ENCODE measurements at places on chromosomes 12 and 14. TPM values are rescaled to one million over a fixed set of nuclear protein-coding genes. Genes with fewer than 3 reads are reported as not detected.

DNA sequence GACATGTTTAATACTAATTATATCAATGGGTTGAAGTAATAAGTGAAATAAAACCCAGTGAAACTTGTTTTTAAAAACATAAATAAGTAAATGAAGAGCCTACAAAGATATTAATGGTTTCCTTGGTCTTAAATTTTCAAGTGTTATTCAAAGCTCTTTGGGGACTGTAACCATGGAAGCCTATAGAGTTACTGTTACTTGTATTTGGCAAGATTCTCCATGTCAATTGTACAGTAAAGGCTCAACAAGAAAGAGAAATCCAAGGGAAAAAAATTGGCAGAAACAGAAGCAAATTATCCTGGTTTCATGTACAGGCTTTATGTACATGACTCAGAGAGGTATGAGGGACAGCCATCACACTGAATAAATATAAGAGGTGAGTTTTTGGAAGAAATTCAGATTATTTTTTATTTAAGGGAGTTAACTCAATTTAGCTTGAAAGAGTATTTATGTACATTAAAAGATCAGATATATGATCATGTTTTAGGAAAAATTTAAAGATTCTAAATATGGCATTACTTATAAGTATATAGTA, 151.1 kb upstream of the HMGA2 start:
- H3K27ac ChIP-seq: no peak overlapping the region
- no peak for ATAC-seq
- no peaks in the 10 kb centered on the region for H3K27me3 ChIP-seq
- H3K4me1 ChIP-seq: no peaks in the 10 kb centered on the region
- H3K36me3 ChIP-seq: no peaks in the 10 kb centered on the region

C12orf50 gene
- total RNA-seq: not detected

HIF1A gene
- total RNA-seq: 108 TPM

DNA sequence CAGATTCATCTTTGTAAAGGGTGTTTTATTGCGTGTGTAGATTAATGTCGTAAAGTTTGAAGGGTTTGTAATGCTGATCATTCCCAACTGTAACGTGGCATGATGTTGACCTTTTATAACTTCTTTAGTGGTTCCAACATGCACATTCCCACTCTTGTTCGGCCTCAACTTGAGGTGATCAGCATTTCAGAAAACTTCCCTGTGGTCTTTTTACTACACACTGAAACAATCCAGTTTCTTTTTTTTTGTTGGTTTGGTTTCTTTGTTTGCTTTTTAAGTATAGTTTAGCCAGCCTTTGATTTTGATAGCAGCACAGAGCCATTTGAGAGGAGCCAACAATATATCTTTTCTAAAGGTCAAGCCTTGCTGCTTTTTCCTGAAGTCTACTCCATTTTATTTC, 22.8 kb downstream of the UTP20 start:
- no peaks in the 10 kb centered on the region for H3K4me1 ChIP-seq
- no peak for ATAC-seq
- H3K27ac ChIP-seq: no peak overlapping the region
- peaks cover 99% of the 10 kb centered on the region for H3K36me3 ChIP-seq

GRCh38 chr14:98951031-98951430, 321.0 kb downstream of the BCL11B start:
- H3K4me1 ChIP-seq: no peaks in the 10 kb centered on the region
- H3K4me3 ChIP-seq: no peak overlapping the region
- no peaks in the 10 kb centered on the region for H3K36me3 ChIP-seq
- no peak for ATAC-seq

- H3K4me1 ChIP-seq: peaks cover 5% of the 10 kb centered on the region
- no peak overlapping the region for H3K27ac ChIP-seq
- no peaks in the 10 kb centered on the region for H3K27me3 ChIP-seq
- no peak for ATAC-seq
These were observed 170.7 kb upstream of the KITLG start for GRCh38 chr12:88750867-88751543.

- no peaks in the 10 kb centered on the region for H3K36me3 ChIP-seq
- H3K27ac ChIP-seq: no peak overlapping the region
- no peaks in the 10 kb centered on the region for H3K4me1 ChIP-seq
These were observed 84.5 kb downstream of the GPR65 start for GRCh38 chr14:88089445-88089844.

- peak overlapping the region; percentile 34 for H3K27ac ChIP-seq
- H3K27me3 ChIP-seq: peaks cover 28% of the 10 kb centered on the region
- H3K4me1 ChIP-seq: no peaks in the 10 kb centered on the region
- no peak for ATAC-seq
- H3K4me3 ChIP-seq: no peak overlapping the region
- no peaks in the 10 kb centered on the region for H3K36me3 ChIP-seq
These were observed 344 bp downstream of the LPAR5 start for GRCh38 chr12:6635375-6635855.

- H3K27me3 ChIP-seq: no peaks in the 10 kb centered on the region
- H3K4me1 ChIP-seq: no peaks in the 10 kb centered on the region
- H3K36me3 ChIP-seq: no peaks in the 10 kb centered on the region
- no peak for ATAC-seq
- no peak overlapping the region for H3K27ac ChIP-seq
These were observed 25.5 kb upstream of the NPFF start for GRCh38 chr12:53532524-53533445.

DNA sequence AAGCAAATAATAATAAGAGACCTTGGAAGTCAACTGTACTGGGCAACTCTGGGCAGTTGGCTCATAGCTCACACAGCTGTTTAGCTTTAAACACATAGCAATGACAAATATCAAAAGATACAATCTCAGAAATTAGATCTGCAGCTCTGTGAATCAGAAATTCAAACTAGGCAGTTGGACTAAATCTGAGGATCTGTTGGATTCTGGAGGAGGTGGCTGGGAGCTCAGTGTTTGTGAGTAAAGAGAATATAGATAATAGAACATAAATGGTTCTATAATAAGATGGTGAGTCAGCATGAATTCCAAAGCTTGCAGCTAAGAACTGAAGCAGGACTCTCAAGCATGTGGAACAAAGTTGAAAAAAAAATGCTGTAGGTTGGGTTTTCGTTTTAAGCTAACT, 1949.4 kb upstream of the SEL1L start:
- no peaks in the 10 kb centered on the region for H3K27me3 ChIP-seq
- no peak overlapping the region for H3K27ac ChIP-seq
- no peaks in the 10 kb centered on the region for H3K4me1 ChIP-seq
- H3K4me3 ChIP-seq: no peak overlapping the region

INF2 gene
- total RNA-seq: 56.8 TPM

- H3K4me3 ChIP-seq: peak overlapping the region; percentile 51
- no peaks in the 10 kb centered on the region for H3K36me3 ChIP-seq
- no peak for ATAC-seq
- peaks cover 62% of the 10 kb centered on the region for H3K4me1 ChIP-seq
- H3K27me3 ChIP-seq: peaks cover 15% of the 10 kb centered on the region
- peak overlapping the region; percentile 7 for H3K27ac ChIP-seq
These were observed 375 bp downstream of the AJUBA start for GRCh38 chr14:22981876-22982476.

DNA sequence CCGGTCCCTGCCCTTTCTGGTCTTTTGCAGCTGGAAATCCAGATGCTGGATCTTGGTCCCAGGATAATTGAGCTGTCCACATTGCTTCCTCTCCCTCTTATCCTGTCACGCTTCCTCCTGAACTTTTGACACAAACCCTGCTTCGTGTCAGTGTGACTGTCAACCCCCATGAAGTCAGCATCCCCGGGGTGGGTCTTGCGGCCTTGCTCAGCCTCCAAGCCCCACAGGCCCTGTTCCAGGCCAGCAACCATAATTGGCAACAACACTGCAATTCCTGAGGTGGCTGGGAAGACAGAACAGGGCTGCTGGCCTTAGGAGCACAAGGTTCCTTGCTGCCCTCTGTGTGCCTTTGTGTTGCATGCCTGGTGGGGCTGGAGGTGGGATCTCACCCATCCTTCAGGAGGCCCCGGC, 74.9 kb downstream of the NTF3 start:
- ATAC-seq: no peak
- peaks cover 15% of the 10 kb centered on the region for H3K27me3 ChIP-seq
- no peak overlapping the region for H3K4me3 ChIP-seq
- H3K27ac ChIP-seq: no peak overlapping the region

DNA sequence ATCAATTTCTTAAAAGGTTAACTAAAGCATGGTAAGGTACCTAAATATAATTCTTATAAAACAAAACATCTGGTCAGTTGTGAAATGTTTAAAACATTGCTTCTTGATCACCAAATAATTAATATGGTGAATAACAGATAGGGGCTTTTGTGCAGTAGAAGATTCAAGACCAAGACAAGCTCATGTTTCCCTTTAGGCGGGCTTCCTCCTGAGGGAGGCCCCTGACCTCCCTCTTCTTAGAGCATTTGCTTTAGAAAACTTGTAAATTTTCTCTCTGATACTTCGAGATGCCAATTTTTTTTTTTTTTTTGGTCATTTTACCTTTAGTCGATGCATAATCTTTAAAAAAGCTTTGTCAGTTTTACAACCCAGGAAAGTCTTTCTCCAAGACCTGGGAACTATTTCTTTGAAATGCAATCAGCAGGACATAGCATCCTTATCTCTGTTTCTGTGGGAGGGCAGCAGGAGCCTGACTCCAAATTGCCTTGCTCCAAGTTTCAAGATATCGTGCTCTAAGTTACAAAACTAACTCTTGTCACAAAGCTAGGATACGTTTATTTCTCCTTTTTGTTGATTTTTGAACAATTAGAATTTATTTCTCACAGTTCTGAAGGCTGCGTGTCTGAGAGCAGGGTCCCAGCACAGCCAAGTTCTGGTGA, 66.6 kb upstream of the BICD1 start:
- H3K4me3 ChIP-seq: no peak overlapping the region
- no peak overlapping the region for H3K27ac ChIP-seq
- H3K36me3 ChIP-seq: no peaks in the 10 kb centered on the region
- ATAC-seq: no peak
- no peaks in the 10 kb centered on the region for H3K4me1 ChIP-seq
- H3K27me3 ChIP-seq: no peaks in the 10 kb centered on the region

DNA sequence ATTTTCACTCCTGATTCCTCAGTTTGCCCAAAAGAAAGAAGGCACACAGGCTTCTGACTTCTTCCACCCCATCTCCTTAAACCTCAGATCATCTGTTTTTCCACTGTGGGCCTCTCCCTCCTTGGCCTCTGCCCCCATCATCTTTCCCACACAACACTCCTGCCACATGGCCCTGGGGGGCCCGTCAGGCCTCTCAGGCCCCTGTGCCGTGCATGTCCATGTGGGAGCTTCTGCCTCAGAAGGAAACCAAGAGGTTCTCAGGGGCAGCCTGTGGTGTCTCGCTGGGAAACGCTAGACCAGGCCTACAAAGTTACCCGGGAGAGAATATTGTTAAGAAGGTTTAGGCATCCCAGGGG, 8.0 kb downstream of the KLHL33 start:
- no peaks in the 10 kb centered on the region for H3K36me3 ChIP-seq
- H3K4me3 ChIP-seq: no peak overlapping the region
- no peak overlapping the region for H3K27ac ChIP-seq
- H3K4me1 ChIP-seq: no peaks in the 10 kb centered on the region

GRCh38 chr12:117119592-117120198, 20.5 kb upstream of the TESC start:
- no peaks in the 10 kb centered on the region for H3K36me3 ChIP-seq
- no peak overlapping the region for H3K4me3 ChIP-seq
- peak; percentile 65 for ATAC-seq
- peak overlapping the region; percentile 33 for H3K27ac ChIP-seq

ERP27 gene
- total RNA-seq: 3.4 TPM

DNA sequence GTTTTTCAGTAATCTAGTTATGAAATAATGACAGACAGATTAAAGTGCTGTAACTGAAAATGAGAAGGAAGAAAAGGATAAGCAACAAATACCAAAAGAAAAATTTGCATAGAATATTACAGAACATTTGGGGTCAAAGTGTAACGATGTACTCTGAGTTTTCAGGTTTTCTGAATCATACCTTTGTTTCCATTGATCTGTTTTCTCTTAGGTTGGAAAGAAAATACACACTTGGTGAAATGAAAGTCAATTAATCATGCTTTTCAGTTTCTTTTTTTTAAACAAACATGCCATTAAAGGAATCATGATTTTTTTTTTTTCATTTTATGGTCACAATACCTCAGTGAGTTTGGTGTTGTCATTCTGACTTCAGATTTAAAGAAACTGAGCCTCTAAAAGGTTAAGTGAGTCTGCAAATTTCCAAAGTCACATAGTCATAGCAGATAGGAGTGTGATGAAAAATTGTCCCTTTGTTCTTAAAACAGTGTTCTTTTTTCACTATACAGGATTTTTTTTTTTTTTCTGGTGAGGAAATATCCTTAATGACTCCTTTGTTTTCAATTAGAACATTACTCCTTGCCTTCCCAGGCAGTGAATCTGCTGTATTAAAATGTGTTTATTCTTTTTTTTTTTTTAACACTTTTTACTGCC, 35.9 kb upstream of the PZP start:
- ATAC-seq: no peak
- no peaks in the 10 kb centered on the region for H3K36me3 ChIP-seq
- no peak overlapping the region for H3K4me3 ChIP-seq
- H3K4me1 ChIP-seq: no peaks in the 10 kb centered on the region

All from gastroesophageal sphincter (tissue), 4 donors.